AG08395 (cell line): ENCODE measurements at places on chromosomes 7 and 10.
A peak's percentile ranks its signal among the peaks of the same experiment; 100 is the strongest.

GRCh38 chr10:65275296-65275695 lies 1650.5 kb upstream of the LRRTM3 start:
- no peak for DNase-seq

DNA sequence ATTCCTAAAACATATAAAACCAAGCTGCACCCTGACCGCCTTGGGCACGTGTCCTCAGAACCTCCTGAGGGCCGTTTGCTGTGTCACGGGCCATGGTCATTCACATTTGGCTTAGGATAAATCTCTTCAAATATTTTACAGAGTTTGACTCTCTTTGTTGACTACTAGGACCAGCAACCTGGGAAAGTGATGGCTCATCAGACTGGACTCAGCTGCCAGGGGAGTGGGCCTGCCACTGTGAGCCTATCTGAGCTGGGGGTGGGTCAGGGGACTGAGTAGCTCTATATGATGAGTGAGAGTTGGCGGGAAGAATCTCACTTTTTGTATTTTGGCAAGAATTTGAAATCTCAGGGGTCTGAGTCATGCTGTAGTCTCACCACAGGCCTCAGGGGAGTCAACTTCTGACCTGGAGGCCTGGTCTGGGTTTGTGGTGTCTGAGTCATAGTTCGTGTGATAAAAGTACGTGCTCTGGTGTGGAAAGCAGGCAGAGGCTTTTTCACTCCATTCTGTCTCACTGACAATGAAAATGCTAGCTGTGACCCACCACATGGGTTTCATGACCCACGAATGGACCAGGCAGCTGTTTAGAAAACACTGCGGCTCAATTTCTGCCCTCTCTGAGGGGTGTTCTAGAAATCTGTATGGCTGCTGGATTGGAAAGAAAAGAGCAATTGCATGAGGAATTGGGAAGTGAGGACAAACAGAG lies 4.2 kb upstream of the UPP1 start:
- peak; percentile 95 for DNase-seq

DNA sequence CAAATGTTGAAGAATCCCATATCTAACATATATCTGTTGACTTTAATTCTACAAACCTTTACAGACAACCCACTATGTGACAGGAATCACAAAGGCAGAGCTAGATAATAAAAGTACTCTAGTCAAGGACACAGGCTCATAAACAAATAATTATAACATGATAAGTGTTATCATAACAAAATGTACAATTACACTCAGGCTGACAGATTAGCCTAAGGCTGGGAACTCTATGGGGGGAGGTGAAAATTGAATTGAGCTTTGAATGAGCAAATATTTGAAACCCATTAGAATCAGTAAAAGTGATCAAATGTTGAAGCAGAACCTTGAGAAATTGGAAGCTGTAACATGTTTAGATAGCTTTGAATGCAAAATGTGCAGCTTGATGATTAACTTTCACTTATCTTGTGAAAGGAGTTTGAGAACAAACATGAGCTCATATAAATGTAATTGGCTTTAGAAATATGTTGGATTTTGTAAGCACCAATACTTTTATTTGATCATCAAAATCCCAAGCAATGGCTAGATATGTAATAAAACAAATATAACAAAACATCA lies 970.2 kb downstream of the SORCS3 start:
- no peak for DNase-seq

- DNase-seq: no peak
These were observed 20.8 kb downstream of the WDFY4 start for GRCh38 chr10:48705401-48705938.

GRCh38 chr10:88388324-88388723 lies 194.8 kb downstream of the RNLS start:
- no peak for DNase-seq

GRCh38 chr10:26839966-26840627 lies 20.7 kb downstream of the ABI1 start:
- peak; percentile 36 for DNase-seq

GRCh38 chr10:72081210-72081609 lies 7.1 kb downstream of the SPOCK2 start:
- DNase-seq: no peak

GRCh38 chr10:119657725-119658124 lies 6.5 kb downstream of the BAG3 start:
- no peak for DNase-seq

- no peak for DNase-seq
These were observed 134.7 kb downstream of the TMEM178B start for GRCh38 chr7:141208539-141208938.

- DNase-seq: peak; percentile 14
These were observed 258.1 kb upstream of the IGFBP3 start for GRCh38 chr7:46179061-46179610.
